ENCODE measurements at places on chromosomes 13 and 19. TPM values are rescaled to one million over a fixed set of nuclear protein-coding genes. Genes with fewer than 3 reads are reported as not detected.

GRCh38 chr13:66663711-66664110, 566.4 kb downstream of the PCDH9 start:
- no peak overlapping the region for H3K4me3 ChIP-seq
- H3K4me1 ChIP-seq, result peaks cover 7% of the 10 kb centered on the region
- no peak overlapping the region for H3K27ac ChIP-seq
- H3K36me3 ChIP-seq, result no peaks in the 10 kb centered on the region
- H3K27me3 ChIP-seq, result no peaks in the 10 kb centered on the region

DNA sequence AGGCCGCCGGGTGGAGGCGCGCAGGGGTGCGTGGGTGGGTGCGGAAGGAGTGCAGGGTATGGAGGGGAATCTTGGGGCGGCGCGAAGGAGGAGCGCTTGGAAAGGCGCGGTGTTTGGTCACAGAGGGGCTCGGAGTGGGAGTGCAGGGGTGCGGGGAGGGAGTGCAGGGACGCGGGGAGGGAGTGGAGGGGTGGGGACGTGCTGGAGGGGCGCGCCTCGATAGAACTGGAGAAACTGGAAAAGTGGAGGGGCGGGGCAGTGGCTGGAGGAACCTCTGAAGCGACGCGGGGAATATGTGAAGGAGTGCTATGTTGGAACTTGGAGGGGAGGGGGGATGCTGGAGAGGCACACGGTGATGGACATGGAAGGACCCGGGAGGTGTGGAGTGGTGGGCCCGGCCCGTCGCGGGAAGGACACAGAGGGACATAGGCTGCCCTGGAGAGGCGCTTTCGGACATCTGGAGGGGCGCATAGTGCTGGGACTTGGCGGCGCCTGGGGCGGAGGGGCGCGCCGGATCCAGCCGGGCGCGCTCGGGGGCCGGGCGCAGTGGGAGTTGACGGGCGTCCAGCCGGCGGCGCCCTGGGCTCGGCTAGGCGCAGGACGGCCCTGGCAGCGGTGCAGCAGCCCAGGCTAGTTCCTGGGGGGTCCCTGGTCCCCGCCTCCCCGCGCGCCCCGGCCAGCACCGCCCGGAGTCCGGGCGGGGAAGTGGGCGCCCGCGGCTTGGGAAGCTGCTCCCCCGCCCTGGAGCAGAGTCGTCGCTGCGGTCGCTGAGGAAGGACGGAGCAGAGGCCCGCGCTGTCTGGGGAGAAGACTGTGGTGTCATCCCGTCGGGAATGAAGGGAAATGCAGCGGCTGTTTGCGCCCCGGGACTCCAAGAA, 20.8 kb upstream of the SGCG start:
- H3K27ac ChIP-seq, result no peak overlapping the region
- peak overlapping the region; percentile 56 for H3K4me3 ChIP-seq
- peaks cover 35% of the 10 kb centered on the region for H3K27me3 ChIP-seq
- H3K4me1 ChIP-seq, result no peaks in the 10 kb centered on the region
- peak; percentile 4 for DNase-seq

Gene RASIP1
- total RNA-seq, result 3.2 TPM

DNA sequence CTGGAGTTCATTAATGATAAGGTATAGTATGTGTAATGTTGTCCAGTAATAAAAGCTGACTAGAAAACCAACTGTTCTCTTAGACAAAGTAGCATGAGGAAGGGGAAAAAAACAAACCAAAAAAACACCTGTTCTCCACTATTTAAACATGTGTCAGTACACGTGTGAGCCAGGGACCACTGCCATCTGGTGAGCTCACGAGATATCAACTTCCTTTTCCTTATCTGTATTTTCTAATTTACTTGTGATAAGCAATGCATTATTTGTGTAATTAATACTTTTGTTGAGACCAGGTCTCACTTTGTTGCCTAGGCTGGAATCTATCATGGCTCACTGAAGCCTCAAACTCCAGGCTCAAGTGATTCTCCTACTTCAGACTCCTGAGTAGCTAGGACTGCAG, 4.3 kb upstream of the SIX5 start:
- H3K27ac ChIP-seq, result no peak overlapping the region
- H3K4me3 ChIP-seq, result no peak overlapping the region
- H3K27me3 ChIP-seq, result no peaks in the 10 kb centered on the region
- peaks cover 4% of the 10 kb centered on the region for H3K4me1 ChIP-seq
- H3K36me3 ChIP-seq, result peaks cover 39% of the 10 kb centered on the region
- DNase-seq, result no peak

- no peaks in the 10 kb centered on the region for H3K27me3 ChIP-seq
- peak overlapping the region; percentile 32 for H3K27ac ChIP-seq
- DNase-seq, result no peak
These were observed 76.0 kb downstream of the CAB39L start for GRCh38 chr13:49367640-49368422.

Gene PSG4
- total RNA-seq, result not detected

GRCh38 chr13:38850868-38851626, 139.6 kb downstream of the STOML3 start:
- H3K27me3 ChIP-seq, result no peaks in the 10 kb centered on the region
- peaks cover 17% of the 10 kb centered on the region for H3K36me3 ChIP-seq
- no peak overlapping the region for H3K27ac ChIP-seq
- no peak overlapping the region for H3K4me3 ChIP-seq
- no peak for DNase-seq
- H3K4me1 ChIP-seq, result no peaks in the 10 kb centered on the region

DNA sequence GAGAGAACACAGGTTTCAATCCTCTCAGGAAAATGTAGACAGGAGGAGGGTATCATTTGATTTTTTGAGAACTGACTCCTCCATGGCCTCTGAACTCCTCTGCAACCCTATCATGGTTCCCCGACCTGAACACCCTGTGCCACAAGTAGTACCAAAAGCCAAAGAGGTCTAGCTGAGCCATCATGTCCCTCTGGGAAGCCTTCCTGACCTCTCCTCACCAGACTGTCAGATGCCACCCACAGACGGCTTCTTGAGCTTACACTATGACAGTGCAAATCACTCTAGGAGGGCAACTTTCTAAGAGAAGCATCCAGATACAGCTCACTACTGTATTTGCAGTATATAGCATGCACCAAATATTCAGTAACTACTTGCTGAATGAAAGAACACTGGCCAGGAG, 3.7 kb downstream of the HNRNPL start:
- no peaks in the 10 kb centered on the region for H3K27me3 ChIP-seq
- H3K4me1 ChIP-seq, result peaks cover 11% of the 10 kb centered on the region
- no peak for DNase-seq
- no peak overlapping the region for H3K4me3 ChIP-seq
- peaks cover 59% of the 10 kb centered on the region for H3K36me3 ChIP-seq

Gene CCDC122
- 4.1 TPM for total RNA-seq

- H3K4me3 ChIP-seq, result no peak overlapping the region
- no peak for DNase-seq
- no peaks in the 10 kb centered on the region for H3K36me3 ChIP-seq
- peaks cover 3% of the 10 kb centered on the region for H3K4me1 ChIP-seq
- no peaks in the 10 kb centered on the region for H3K27me3 ChIP-seq
These were observed 206.6 kb upstream of the SLC10A2 start for GRCh38 chr13:103272770-103273169.

- no peaks in the 10 kb centered on the region for H3K36me3 ChIP-seq
- DNase-seq, result no peak
- no peaks in the 10 kb centered on the region for H3K4me1 ChIP-seq
- no peak overlapping the region for H3K4me3 ChIP-seq
These were observed 52.8 kb downstream of the ELF1 start for GRCh38 chr13:40966298-40966697.

Gene CYP4F12
- not detected for total RNA-seq

Gene PROZ
- not detected for total RNA-seq

GRCh38 chr13:79621449-79621848, 140.5 kb downstream of the NDFIP2 start:
- H3K27me3 ChIP-seq, result no peaks in the 10 kb centered on the region
- H3K27ac ChIP-seq, result no peak overlapping the region
- DNase-seq, result no peak
- H3K4me1 ChIP-seq, result peaks cover 3% of the 10 kb centered on the region

- H3K27me3 ChIP-seq, result peaks cover 37% of the 10 kb centered on the region
- H3K27ac ChIP-seq, result no peak overlapping the region
- H3K36me3 ChIP-seq, result no peaks in the 10 kb centered on the region
- no peaks in the 10 kb centered on the region for H3K4me1 ChIP-seq
These were observed 207.9 kb downstream of the TSHZ3 start for GRCh38 chr19:31141301-31141700.

- no peaks in the 10 kb centered on the region for H3K27me3 ChIP-seq
- H3K27ac ChIP-seq, result no peak overlapping the region
- peak; percentile 69 for DNase-seq
- no peaks in the 10 kb centered on the region for H3K4me1 ChIP-seq
These were observed 112.2 kb downstream of the IER2 start for GRCh38 chr19:13262450-13262849.

GRCh38 chr13:59689057-59689456, 474.7 kb downstream of the DIAPH3 start:
- no peak overlapping the region for H3K27ac ChIP-seq
- no peak for DNase-seq
- peaks cover 42% of the 10 kb centered on the region for H3K4me1 ChIP-seq
- H3K36me3 ChIP-seq, result no peaks in the 10 kb centered on the region

DNA sequence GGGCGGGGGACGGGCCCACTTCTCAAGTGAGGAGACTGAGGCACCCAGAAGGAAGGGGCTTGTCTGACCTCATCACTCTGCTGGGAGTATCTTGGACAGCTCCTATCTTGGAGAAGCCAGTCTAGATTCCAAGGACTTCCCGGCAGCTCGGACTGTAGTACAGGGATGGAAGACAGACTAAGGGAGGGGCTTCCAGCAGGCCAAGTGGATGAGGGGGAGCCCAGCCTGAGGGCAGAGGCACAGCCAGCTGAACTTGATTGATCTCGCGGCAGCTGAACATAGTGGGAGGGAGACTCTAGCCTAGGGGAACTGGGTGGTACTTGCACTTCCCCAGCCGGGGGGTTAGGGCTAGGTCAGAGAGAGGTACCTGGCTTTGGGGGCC, 711 bp downstream of the CILP2 start:
- DNase-seq, result no peak
- no peak overlapping the region for H3K27ac ChIP-seq
- H3K4me1 ChIP-seq, result no peaks in the 10 kb centered on the region
- H3K36me3 ChIP-seq, result no peaks in the 10 kb centered on the region

Gene LILRA6
- 0.15 TPM for total RNA-seq

GRCh38 chr19:17079710-17080439, 4.3 kb downstream of the MYO9B start:
- DNase-seq, result peak; percentile 98
- no peaks in the 10 kb centered on the region for H3K27me3 ChIP-seq
- no peak overlapping the region for H3K4me3 ChIP-seq
- peaks cover 11% of the 10 kb centered on the region for H3K4me1 ChIP-seq

Gene CHAMP1
- 16.1 TPM for total RNA-seq

Gene ERICH6B
- total RNA-seq, result not detected

DNA sequence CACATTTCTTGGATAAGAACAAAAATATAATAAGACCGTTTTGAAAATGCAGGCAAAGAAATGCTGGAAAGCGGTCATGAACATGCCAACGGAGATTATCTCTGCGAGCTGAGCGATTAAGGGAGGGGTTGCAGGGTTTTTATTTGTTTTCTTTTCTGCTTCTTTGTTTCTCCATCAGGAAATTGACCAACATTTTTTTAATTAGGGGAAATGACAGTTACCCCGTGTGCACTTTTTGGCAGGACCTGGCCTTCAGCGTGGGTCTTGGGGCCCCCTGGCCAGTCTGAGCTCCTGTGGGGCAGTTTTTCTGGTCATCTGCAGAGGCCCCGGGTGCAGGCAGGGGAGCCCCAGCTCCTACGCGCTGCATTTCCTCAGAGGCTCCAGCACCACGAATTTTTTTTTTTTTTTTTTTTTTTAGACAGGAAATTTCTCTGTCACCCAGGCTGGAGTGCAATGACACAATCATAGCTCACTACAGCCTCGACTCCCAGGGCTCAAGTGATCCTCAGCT, 31.3 kb upstream of the HOMER3 start:
- H3K27ac ChIP-seq, result no peak overlapping the region
- no peaks in the 10 kb centered on the region for H3K36me3 ChIP-seq
- H3K4me1 ChIP-seq, result peaks cover 4% of the 10 kb centered on the region
- H3K4me3 ChIP-seq, result no peak overlapping the region
- peak; percentile 77 for DNase-seq

- no peak overlapping the region for H3K27ac ChIP-seq
- no peaks in the 10 kb centered on the region for H3K36me3 ChIP-seq
- peaks cover 100% of the 10 kb centered on the region for H3K27me3 ChIP-seq
- DNase-seq, result no peak
- H3K4me3 ChIP-seq, result no peak overlapping the region
- no peaks in the 10 kb centered on the region for H3K4me1 ChIP-seq
These were observed 4.1 kb downstream of the SOX21 start for GRCh38 chr13:94708031-94708859.

Gene LILRB4
- total RNA-seq, result not detected

DNA sequence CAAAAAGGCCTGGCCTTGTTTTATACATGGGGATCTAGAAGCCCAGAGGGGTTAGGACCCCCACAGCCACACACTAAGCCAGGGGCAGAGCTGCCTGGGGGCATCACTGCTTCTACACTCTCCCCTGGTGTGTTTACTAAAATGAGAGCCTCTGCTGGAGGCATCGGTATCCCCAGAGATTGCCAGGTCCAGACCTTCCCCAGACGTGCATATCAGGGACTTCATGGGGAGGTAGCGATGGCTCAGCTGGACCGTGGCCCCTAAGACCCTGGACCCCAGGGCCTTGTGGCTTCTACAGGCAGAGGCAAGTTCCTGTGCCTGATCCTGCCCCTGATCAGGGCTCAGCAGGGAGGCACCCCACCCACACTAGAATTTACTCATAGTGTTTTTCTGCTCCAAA, 13.5 kb downstream of the CLPTM1 start:
- H3K27ac ChIP-seq, result no peak overlapping the region
- peaks cover 17% of the 10 kb centered on the region for H3K36me3 ChIP-seq
- H3K4me1 ChIP-seq, result no peaks in the 10 kb centered on the region
- H3K27me3 ChIP-seq, result no peaks in the 10 kb centered on the region

DNA sequence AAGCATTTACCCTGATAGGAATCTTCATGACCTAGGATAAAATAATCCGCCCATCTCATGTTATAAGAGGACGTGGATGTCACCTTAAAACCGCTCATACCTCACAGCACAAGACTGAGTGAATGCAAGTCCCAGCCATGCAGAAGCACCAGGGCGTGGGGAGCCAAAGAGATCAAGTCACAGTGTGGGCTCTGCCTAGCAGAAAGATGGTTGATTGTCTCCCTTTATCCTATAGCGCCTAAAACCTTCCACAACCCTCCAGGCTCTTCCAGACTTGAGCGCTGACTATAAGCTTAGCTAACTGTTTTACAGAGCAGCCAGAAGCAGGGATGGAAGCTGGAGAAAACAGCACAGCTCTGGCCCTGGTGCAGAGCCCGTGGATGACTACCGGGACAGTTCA, 6.8 kb upstream of the ANKRD10 start:
- H3K27me3 ChIP-seq, result no peaks in the 10 kb centered on the region
- H3K36me3 ChIP-seq, result no peaks in the 10 kb centered on the region
- no peak overlapping the region for H3K27ac ChIP-seq
- no peak for DNase-seq
- no peak overlapping the region for H3K4me3 ChIP-seq
- H3K4me1 ChIP-seq, result peaks cover 13% of the 10 kb centered on the region

DNA sequence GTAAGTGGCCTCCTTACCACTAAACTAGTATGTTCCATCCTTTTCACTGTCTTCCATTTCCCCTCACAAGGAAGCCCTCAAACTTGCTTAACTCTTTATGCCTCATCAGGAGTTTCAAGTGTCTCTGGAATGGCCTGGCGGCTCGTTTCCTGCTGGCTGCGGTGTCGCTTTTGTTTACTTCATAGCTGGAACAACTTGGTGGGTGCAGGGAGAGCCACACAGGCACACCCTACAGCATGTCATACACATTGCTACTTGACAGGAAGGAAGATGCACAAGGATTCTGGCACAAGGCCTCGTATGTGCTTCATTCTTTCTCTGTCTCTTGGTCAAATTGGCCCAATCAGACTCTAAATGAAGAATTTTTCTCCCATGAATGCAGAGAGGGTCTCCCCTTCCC, 488.3 kb downstream of the FOXO1 start:
- H3K27ac ChIP-seq, result no peak overlapping the region
- DNase-seq, result no peak
- H3K4me3 ChIP-seq, result no peak overlapping the region
- no peaks in the 10 kb centered on the region for H3K36me3 ChIP-seq
- H3K27me3 ChIP-seq, result no peaks in the 10 kb centered on the region
